ENCODE measurements at places on chromosomes 12 and 14. TPM values are rescaled to one million over a fixed set of nuclear protein-coding genes. Genes with fewer than 3 reads are reported as not detected.

GRCh38 chr12:23221066-23221465 lies 596.1 kb downstream of the ETNK1 start:
- no peak for DNase-seq

DNA sequence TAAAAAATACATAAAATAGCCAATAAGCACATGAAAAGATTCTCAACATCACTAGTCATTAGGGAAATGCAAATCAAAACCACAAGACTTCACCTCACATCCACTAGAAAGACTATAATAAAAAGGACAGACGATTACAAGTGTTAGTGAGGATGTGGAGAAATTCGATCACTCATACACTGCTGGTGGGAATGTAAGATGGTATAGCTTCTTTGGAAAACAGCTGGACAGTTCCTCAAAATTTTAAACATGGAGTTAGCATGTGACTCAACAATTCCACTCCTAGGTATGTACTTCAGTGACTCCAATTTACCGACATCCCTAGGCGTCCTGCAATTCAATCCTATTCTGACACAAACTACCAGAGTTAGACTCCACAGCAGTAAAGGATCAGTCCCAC lies 13.7 kb downstream of the TRIM9 start:
- no peak for DNase-seq

DNA sequence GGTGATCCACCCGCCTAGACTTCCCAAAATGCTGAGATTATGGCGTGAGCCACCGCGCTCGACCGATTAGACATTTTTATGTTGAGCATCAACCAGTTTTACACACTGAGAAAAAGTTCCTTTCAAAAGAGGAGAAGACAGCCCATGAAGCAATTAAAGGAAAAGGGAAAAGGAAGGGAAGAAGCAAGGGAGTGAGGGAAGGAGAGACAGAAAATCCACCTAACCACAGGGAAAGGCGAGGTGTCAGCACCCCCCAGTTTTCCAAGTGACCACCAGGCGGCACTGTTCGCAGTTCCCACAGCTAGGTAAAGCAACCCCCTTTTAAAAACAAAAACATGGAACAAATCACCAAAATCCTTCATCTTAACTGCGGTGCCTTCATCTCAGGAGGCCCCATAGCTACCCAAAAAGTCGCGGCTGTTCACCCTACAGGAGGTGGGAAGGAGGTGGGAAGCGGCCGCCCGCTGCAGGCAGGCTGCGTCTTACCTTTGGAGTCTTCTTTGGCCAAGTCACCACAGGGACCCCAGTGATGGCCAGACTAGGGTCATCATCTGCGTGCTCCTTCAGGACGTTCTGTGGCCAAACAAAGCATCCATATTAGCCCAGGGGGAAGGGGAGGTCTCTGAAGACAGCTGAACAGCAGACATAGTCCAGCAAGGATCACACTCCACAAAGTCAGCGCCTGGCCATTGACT lies 86.6 kb downstream of the KDM2B start:
- peak; percentile 41 for DNase-seq

DNA sequence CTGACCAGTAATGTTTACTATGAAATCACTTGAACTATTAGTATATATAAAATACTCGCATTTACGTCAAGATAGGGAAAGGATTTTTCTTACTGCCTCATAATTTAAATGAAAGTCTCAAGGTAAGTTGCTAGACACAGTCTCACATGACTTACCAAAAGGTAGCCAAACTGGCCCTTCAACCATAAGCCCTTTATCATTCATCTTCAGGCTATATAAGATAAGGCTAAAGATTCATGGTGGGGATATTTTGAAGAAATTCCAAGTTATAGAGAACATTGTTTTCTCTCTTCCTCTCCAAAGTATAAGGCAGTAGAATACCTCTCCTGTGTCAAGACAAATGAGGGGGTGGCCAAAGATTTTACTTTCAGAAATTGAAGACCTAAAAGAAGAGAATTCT lies 23.4 kb downstream of the KIF21A start:
- DNase-seq = no peak

- no peak for DNase-seq
Measured at GRCh38 chr14:95294834-95295599, 24.7 kb downstream of the CLMN start.

DNA sequence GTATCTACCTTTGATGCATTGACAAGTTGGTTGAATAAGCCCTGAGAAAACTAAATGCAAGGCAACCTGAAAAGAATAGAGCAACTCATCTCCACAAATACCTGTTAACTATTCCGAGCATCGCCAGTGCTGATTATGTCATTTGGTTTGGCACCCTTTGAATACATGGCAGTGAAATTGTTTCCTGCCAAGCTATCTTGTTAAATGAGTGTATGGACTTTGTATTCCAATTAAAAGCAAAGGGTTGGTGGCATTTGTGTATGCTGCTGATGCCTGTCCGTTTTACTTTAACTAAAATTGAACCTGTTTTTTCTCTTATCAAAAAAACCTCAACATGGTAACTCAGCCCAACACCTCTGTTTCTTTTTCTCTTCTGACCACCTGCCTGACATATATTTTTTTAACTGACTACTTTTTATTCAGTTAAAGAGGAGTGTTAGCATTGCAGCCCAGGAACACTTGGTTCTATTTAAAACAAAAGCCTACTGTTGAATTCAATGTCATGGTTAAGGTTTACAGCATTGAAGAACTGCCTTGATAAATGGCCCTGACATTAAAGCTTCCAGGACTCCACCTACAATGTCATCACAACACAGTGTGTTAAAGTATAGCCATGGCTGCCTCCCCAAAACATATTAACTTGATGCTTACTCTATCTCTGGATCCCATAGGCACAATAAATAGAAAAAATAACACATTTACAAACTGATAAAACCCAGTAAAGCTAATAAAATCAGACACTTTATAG lies 838.3 kb upstream of the NOVA1 start:
- DNase-seq = no peak

GRCh38 chr14:68283378-68284123 lies 464.0 kb downstream of the RAD51B start:
- DNase-seq = peak; percentile 60

DNA sequence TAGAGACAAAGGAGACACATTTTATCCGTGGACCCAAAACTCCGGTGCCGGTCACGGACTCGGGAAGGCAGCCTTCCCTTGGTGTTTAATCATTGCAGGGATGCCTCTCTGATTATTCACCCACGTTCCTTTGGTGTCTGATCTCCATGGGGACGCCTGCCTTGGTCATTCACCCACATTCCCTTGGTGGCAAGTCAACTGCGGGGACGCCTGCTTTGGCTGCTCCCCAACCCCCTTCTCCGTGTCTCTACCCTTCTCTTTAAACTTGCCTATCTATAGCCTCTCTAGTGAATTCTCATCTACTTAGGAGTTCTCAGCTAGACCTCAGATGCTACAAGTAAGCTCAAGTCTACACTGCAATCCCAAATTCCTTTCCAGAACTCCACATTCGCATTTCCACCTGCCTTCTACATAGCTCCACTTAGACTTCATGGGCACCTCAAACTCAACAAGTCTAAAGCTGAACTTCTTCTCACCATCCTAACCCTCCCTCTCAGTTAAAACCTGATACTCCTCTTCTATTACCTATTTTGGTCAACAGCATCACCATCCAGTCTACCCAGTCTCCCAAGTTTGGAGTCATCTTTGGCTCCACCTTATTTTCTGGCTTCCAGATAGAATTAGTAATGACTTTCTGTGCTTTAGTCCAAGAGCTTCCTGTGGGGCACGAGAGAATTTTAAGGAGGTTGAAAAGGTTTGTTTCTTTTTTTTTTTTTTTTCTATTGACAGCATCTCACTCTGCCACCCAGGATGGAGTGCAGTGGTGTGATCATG lies 14.4 kb downstream of the SPTLC2 start:
- DNase-seq = no peak

DNA sequence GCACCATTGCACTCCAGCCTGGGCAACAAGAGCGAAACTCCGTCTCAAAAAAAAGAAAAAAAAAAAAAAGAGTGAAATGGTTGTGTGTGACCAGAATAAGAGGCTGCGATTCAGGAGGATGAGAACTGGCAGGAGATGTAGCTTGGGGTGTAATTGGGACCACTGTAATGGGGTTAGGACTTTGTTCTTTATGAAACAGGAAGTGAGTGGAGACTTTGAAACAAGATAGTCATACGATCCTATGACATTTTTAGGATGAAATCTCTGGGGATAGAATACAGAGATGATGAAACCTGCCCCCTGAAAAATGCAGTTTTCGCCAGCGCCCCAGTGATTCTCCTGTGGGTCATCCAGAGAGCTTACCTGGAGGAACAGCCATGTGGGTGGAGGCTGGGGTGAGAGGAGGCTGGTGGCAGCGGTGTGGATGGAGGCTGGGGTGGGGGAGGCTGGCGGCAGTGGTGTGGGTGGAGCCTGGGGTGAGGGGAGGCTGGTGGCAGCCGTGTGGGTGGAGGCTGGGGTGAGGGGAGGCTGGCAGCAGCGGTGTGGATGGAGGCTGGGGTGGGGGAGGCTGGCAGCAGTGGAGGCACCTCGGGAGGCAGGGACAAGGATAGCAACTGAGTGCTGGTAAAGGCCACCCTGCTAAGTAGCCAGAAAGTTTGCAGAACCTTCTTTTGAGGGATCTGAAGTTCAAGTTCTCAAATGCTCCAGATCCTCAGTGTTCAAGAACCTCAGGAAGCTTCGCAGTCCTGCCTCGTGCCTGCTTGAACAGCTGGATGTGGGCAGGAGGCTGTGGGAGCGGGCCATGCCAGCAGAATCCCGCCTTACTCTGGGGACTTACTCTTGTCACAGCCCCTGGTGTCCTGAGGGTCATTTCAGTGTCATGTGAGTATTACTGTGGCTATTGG lies 20.2 kb downstream of the FBXL14 start:
- DNase-seq = no peak

The ZC2HC1C gene
- total RNA-seq = 0.40 TPM

The NUAK1 gene
- total RNA-seq = not detected

The MYBPC1 gene
- total RNA-seq = not detected
